Lower lobe of right lung (tissue), 2 donors: ENCODE measurements at places on chromosomes 3 and 15.

DNA sequence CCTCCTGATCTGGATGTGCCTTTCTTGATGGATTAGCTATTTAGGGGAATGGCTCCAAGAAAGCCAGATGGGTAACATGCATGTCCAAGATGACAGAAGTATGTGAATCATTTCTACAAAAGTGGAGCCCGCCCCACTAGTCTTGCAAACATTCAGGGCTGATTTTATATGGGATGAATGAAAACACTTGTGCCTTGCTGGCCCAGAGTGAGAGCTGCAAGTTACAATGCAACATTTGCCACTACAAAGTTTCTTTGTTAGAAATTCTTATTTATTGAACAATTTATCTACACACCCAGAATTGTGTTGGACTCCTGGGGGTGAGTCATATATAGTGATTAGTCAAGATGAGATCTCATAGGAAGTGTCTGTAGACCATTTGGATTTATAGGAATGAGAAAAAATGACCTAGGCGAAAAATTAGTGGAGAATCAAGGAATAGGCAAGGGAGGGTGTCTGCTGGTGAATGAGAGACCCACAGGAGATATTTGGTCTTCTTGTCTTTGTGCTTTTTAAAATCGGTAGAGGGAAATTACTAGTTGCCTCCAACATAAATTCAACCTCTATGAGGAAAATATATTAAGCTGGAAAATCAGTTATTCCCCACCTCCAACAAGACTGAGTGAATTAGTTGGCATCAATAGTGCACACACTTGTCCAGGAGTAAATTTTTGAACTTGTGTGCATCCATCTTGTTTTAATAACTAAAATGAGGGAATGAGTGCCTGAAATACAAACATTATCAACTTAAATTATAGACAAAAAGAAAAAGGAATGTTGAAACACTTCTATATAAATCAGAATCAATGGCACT lies 53.5 kb upstream of the DCBLD2 start:
- no peak for DNase-seq

DNA sequence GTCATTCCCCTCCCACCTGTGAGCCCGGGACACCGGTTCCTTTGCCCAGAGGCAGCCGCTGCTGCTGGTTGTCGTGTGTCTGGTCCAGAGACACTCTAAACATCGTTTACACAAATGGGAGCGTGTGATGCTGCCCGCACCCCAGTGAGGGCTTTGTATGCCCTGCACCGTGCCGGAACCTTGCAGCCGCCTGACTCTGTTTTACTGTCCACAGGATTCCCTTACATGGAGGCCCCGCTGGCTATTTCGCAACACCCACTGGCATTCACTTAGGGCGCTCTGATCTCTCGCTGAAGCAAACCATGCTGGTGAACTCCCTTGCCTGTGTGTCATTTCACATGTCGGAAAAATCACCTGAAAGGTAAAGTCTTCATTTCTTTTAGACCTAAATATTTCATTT lies 100.8 kb upstream of the SLC6A6 start:
- DNase-seq = peak; percentile 62

DNA sequence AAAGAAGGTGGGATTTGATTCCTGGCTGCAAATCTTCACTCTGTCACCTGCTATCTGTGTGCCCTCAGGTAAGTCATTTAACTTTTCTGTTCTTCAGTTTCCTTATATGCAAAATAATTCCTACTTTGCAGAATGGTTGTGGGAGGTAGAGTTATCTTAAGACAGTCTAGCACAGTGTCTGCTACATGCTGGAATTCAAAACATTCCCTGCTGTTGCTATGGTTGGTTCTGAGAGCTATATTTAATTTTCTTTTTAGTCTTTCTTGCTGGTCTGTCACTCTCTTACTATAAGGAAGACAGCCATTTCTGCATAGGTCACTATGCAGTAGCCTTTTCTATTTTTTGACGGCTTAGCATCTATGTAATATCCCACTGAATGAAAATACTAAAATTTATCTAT lies 4.0 kb upstream of the ADPGK start:
- DNase-seq = no peak

DNA sequence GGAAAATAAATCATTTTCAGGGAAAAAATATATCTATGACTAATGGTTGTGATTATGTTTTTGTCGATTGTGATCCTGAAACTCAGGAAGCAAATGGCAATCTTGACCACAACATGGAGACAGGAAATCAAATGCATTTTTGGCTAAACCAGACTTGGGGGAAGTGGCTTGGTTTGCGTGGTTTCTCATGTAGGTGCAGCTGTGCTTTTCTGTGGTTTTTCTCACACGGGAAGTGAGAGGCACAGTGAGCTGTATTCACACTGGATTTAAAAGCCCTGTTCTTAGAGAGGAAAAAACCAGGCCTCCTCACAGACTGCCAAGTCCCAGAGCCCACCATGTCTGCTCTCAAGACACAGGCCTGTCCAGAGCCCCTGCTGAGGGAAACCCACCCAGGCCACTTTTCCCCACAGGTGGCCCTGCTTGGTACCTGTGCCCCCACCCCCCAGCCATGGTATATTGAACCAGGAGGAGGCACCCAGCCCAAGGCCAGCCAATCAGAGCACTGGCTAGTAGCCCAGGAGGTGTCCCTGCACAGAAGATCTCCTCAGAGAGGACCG lies 46.1 kb downstream of the BTD start:
- no peak for DNase-seq

DNA sequence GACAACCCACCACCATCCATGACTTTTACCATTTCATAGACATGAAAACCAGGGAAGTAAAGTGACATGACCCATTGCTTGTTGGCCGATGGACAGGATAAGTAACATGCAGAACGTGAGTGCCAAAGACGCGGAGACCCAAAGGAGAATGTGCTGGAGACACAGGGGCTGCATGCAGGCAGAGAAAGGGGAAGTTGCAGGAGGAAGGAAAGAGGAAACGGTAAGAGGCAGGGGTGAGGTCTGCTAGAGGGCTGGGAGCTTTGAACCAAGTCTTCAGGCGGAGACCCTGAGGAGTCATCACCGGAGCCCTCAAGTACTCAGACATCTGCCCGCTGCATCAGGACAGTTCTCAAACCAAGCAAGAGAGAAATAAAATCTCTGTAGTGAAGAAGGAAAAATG lies 34.9 kb downstream of the MAGEF1 start:
- no peak for DNase-seq

DNA sequence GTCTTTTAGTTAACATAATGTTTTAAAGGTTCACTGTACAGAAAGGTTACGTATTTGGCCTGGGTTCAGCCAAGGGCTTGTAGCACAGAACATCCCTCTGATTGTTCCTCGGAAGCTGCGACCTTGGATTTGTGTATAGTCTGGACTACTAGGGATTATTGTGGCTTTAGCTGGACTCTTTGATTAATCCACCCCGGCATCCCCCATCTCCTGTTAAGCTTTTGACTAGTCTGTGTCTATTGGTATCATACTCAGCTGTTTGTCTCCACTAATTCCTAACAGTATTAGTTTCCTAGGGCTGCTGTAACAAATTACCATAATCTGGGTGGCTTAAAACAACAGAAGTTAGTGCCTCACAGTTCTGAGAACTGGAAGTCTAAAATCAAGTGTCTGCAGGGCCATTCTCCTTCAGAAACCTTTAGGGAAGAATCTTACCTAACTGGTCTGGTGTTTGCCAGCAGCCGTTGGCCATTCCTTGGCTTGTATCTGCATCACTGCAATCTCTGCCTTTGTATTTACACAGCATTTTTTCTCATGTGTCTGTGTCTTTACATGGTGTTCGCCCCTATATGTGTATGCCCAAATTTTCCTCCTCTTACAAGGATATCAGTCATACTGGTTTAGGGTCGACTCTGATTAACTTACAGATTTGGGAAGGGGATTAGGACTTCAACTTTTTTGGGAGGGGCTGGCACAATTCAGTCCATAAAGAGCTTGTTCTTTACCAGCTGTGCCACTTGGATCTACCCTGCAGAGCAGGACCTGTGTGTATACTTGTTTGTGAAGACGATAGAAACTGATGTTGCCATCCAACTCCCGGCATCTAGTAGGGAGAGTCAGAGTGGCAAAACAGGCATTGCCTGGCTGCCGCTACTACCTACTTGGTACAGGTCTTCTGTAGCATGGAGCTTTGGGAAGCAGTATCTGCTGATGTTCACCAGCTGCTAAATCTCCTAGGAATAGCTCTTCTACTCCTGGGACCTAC lies 117.8 kb downstream of the UBE2E2 start:
- no peak for DNase-seq

DNA sequence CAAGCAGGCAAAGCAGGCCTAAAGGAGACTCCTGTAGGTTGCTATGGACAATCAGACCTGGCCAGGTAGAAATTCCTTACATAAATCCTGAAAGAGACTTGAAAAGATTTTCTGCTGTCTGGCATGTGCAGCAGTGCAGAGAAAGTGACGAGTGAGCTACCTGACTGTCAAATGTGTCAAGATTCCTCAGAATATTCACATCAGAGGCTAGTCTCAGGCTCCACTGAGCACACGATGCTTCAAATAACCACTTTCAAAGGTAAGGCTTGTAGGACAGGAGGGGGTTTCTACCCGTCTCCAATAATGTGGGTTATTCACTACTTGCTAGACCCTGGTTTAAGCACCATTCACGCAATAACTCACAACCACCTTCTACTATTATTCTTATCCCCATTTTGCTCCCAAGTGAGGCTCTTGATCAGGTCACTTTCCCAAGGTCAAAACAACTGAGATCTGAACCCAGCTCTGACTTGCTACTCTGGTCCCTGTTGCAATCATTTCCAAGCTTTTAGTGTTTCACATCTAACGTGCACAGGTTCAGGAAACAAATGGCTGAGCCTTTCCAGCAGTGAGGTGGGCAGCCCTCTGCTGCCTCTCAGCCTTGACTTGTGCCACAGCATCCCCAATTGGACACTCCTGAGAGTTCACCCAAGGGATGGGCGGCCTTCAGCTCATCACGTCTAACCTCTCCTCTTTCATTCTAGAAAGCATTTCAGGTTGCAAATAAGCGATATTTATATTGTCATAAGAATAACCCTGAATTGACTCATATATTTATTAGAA lies 329.9 kb upstream of the WNT5A start:
- no peak for DNase-seq

DNA sequence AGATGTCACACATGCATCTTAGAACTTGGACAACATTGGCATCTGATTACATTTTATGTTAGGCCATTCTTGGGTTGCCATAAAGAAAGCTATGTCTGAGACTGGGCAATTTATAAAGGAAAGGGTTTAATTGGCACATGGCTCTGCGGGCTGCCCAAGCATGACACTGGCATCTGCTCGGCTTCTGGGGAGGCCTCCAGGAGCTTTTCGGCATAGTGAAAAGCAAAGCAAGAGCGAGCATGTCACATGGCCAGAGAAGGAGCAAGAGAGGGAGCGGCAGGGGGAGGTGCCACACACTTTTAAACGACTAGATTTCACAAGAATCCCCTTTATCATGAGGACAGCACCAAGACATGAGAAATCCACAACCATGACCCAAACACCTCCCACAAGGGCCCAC lies 11.3 kb downstream of the RYR3 start:
- DNase-seq = no peak

DNA sequence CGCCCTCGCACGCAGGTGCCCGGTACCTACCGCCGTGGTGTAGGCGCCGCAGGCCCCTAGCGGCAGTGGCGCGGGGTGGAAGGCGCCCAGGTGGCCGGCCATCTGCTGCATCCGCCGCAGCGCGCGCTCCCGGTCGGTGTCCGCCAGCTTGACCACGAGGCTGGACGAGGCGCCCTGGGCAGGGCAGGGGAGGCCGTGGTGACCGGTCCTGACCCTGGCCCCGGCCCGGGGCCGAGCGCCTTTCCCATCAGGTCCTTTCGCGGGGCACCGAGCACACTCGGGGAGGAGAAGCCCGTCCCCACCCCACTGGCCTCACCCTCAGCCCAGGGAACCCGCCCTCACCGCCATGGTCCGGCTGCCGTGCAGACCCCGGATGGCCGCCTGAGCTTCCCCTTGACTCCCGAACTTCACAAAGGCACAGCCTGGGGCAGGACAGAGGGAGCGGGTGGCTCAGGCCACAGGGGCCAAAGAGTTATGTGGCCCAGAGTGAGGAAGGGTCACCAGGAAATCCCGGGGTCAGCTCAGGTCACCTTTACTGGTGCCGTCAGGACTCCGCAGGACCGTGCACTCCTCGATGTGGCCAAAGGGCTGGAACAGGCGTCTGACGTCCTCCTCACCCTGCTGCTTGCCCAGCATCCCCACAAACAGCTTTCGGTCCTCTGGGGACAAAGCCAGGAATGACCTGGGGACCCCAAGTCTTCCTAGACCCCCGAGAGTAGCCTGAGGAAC lies 17.4 kb upstream of the PARP6 start:
- DNase-seq = no peak

DNA sequence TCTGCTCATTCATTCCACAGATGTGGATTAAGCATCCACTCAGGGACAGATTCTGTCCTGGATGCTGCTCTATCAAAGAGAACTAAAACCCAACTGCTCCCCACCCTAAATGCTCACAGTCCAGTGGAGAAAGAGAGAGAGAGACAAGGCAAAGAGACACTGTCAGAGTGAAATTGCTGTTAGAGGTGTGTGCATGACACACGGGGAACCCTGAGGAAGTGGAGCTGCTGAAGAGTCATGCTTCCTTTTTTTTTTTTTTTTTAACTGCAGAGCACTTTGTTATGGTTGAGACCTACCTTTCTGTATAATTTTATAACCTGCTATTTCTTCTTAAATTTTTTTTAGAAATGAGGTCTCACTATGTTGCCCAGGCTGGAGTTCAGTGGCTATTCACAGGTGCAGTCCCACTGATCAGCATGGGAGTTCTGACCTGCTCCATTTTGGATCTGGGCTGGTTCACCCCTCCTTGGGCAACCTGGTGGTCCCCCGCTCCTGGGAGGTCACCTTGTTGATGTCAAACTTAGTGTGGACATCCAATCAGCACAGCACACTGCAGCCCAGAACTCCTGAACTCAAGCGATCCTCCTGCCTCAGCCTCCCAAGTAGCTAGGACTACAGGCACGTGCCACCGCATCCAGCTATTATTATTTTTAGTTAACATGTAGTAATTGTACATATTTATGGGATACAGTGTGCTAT lies 18.2 kb upstream of the PSTPIP1 start:
- DNase-seq = no peak

GRCh38 chr3:126015075-126015474 lies 46.1 kb downstream of the ROPN1B start:
- DNase-seq = no peak

- DNase-seq = no peak
Measured at GRCh38 chr15:69780374-69780773, 317.3 kb downstream of the TLE3 start.

DNA sequence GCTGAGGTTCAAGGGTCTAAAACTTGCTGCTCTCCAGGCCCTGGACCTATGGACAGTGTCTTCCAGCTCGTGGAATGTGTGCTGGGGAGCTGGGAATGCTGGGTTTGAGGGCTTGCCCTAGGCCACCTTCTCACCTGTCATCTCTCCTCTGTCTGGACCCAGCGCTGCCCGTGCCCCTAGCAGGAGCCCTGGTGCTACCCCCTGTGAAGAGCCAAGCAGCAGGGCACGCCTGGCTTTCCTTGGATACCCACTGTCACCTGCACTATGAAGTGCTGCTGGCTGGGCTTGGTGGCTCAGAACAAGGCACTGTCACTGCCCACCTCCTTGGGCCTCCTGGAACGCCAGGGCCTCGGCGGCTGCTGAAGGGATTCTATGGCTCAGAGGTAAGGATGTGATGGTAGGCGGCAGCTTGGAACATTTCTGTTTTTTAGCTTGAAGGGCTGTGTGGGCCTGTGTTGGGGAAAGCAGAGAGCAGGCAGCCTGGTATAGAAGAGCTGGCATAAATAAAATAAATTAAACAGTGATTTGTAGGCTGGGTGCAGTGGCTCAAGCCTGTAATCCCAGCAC lies 5.1 kb downstream of the CHRD start:
- DNase-seq = no peak
